EH (cell line): ENCODE measurements at places on chromosomes 3 and 15.

GRCh38 chr3:100106531-100107141, 7.7 kb downstream of the FILIP1L start:
- DNase-seq, result peak; percentile 79

- no peak for DNase-seq
Measured at GRCh38 chr3:53545310-53545995, 51.0 kb downstream of the CACNA1D start.

DNA sequence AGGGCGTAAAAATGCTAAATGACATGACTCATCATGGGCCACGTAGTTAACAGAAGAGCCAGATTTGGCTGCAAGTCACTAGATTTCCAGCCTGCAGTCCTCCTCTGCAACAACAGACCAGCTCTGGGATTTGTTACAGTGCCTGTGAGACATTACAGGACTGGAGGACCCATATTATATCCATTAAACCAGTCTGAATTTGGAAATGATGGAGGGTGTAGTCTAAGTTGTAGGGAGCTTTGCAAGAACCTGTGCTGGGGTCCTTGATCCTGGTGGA, 10.8 kb downstream of the ZNF774 start:
- DNase-seq, result peak; percentile 90

DNA sequence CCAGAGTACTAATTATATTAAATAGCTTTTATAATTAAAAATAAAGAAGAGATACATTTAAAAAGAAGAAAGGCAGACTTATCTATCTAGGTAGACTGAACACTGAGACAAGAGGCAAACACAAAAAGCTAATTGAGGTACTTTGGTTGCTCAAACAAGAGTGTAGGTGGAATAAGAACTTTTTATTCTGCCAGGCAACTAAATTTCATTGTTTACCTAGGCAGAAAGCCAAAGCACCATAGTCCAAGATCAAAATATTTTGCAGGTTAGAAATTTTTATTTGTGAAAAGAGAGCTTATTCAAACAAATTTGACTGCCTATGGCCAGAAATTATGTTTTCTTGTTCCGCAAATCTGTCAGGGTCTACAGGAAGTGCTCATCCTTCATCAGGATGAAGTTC, 499.6 kb upstream of the GBE1 start:
- no peak for DNase-seq

DNA sequence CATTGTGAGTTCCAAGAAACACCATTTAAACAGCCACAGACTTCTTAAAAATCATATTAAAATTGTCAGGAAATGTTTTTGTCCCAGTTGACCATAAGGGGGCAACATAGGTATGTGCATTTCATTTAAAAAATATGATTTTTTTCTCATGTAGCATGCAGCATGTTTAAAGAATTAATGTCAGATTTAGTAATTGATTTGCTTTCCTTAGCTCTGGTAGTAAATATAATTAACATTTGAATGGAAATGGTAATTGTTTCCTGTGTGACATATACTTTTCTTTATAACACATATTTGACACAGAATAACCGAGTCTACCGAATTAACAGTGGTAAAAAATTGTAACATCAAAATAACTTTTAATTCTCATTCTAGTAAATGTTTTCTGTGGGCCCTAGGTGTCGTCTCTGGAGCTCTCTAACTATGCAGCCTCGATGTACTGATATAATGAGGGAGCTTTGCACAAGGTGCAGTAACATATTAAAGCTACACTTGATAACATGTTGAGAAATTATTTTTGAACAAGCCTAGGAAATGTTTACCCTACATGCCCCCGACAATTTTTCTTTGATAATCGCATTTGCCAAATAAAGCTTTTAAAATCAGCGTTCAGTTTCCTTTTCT, 34.9 kb downstream of the NXPE3 start:
- DNase-seq, result peak; percentile 57

DNA sequence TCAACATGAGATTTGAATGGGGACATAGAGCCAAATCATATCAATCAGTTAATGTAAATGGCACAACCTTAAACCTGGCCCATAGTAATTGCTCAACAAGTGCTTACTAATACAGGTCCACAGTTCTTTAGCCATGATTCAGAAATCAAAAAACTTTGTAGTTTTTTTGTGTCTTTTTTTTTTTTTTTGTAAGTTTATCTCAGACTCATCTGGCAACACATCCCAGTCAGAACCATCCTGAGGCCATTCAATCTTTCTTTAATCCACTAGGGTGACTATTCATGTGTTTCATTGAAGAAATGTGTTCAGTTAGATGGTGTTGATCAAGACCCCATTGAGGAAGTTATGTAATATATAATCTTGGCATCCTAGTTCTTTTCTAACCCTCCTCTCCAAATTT, 65.4 kb downstream of the ABI3BP start:
- no peak for DNase-seq

DNA sequence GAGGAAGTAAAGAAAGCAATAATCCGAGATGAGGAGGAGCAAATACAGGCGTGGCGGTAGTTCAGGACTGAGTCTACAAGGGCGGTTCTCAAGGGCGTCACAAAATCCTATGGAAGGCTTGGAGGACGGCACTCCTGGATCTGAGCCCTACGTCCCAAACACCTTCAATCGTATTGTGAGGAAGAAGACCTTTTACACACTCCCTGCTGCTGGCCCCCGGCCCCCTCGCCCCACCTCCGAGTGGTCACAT, 747 bp downstream of the PLD1 start:
- peak; percentile 72 for DNase-seq

GRCh38 chr3:174958671-174959328, 99.7 kb downstream of the NAALADL2 start:
- peak; percentile 36 for DNase-seq

DNA sequence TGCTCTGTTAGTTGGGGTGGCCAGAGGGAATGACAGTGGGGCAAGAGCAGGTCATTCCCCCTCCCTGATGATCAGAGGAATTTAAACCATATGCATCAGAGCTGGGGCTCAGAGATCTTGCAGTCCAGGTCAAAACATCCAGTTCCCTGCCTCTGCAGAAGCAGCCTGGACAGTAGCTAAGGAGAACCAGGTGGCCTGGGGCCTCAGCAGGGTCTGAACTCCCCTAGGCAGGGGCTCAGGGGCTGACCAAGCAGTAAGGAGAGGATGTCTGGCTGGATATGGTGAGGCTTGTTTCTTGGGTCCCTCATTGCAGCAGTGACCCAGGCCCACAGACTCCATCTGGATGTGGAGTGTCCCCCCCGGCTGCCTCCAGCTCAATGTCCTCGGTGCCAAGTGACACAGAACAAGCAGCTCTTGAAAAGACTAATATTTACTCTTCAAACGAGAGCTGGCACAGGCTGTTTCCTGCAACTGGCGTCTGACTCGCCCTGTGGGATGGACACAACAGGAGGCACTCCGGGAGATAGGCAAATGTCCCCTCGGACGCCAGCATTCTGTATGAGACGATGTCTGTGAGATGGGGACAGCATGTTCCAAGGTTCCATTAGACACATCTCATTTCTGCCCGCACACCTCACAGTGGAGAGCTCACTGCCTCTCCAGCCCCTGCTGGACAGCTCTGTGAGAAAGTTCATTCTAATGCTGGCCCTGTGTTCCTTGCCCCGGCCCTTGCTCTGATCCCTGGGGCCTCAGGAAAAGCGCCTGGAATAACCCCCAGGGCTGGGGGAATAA, 37.1 kb downstream of the SEC22C start:
- peak; percentile 19 for DNase-seq

GRCh38 chr15:44094781-44095180, 100.3 kb downstream of the FRMD5 start:
- no peak for DNase-seq

- peak; percentile 35 for DNase-seq
Measured at GRCh38 chr3:37272741-37273140, 98.4 kb upstream of the LRRFIP2 start.

- no peak for DNase-seq
Measured at GRCh38 chr3:8453153-8453552, 48.5 kb upstream of the LMCD1 start.

- DNase-seq, result peak; percentile 59
Measured at GRCh38 chr3:157631478-157631877, 128.3 kb upstream of the VEPH1 start.

GRCh38 chr15:85402195-85402881, 21.9 kb downstream of the AKAP13 start:
- peak; percentile 82 for DNase-seq
